OCI-M1 (cell line): ENCODE measurements at places on chromosomes 4 and X.
A peak's percentile ranks its signal among the peaks of the same experiment; 100 is the strongest.

GRCh38 chr4:36243355-36244256 is 708 bp downstream of the ARAP2 start:
- DNase-seq = peak; percentile 59

- DNase-seq = no peak
Observed at GRCh38 chr4:1331591-1332353, 15.2 kb upstream of the UVSSA start.

GRCh38 chr4:158998624-158999023 is 104.3 kb upstream of the RAPGEF2 start:
- no peak for DNase-seq

DNA sequence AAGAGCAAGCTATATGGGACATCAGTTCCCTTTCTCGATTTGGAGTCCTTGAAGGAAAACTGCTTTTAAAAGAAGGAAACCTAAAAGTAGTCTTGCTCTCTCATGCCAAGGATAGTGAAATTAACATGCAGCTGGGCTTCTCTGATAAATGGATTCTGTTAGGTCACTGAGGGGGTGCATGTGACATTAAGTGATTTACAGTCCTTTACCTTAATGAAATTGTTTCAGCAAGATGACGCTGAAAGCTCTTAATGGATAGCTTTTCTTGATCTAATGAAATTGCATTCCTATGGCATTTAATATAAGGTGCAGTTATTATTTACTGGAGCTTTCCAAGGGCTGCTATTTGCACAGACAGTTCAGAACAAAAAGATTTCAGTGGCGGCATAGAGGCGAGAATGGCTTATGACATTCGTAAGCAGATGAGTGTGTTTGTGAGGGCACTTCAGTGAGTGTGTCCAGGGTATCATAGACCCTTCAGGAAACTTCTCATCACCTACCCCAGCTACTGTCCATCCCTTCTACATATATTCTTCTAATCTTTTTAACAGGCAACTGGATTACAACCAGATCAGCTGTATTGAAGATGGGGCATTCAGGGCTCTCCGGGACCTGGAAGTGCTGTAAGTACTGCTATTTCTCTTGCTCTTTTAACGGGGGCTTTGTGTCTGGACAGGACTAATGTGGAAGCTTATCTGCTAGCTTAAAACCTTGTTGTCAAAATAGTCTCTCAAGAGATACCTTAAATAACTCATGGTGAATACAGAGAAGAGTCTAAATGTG is 219.9 kb upstream of the PACRGL start:
- DNase-seq = no peak

DNA sequence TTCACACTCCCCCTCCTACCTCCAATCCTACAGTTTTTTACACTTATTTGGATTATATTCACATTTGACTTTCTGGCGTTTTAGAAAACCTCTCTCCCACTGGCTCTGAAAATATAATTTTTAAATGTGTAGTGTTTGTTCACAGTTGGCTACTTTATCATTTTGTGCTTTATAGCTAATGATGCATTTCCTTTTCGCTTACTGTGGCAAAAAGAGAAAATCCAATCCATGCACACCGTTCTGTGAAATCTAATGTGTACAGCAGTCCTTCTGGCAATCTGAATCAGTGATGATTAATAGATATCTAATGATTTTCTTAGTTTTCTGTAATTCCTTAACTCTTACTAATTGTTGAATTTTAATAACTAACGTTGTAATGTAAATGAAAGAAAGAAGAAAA is 271.5 kb downstream of the ARAP2 start:
- no peak for DNase-seq

- DNase-seq = no peak
Observed at GRCh38 chr4:29852537-29852936, 867.6 kb upstream of the PCDH7 start.

- no peak for DNase-seq
Observed at GRCh38 chr4:789571-790465, 36.1 kb downstream of the CPLX1 start.
